ENCODE measurements at places on chromosomes 1 and 21. TPM values are rescaled to one million over a fixed set of nuclear protein-coding genes. Genes with fewer than 3 reads are reported as not detected.

B3GALT5 gene
- not detected for total RNA-seq

HSD3B2 gene
- total RNA-seq = not detected

IGSF5 gene
- not detected for total RNA-seq

ST6GALNAC5 gene
- not detected for total RNA-seq

AQP10 gene
- total RNA-seq = 4.1 TPM

INAVA gene
- total RNA-seq = under 0.01 TPM

TDRD5 gene
- total RNA-seq = 0.10 TPM

CFHR3 gene
- not detected for total RNA-seq

CD53 gene
- total RNA-seq = 334 TPM

SV2A gene
- total RNA-seq = 0.73 TPM

CFAP57 gene
- total RNA-seq = 0.10 TPM

GORAB gene
- 30.1 TPM for total RNA-seq

KCNJ6 gene
- total RNA-seq = under 0.01 TPM

LRRC53 gene
- not detected for total RNA-seq

LHX8 gene
- not detected for total RNA-seq

PAQR6 gene
- total RNA-seq = 0.94 TPM

SEC22B gene
- total RNA-seq = 55.3 TPM

TMPRSS3 gene
- 0.42 TPM for total RNA-seq

RUNX3 gene
- total RNA-seq = 76.4 TPM

COL24A1 gene
- 0.84 TPM for total RNA-seq

BSND gene
- total RNA-seq = not detected

SLAMF7 gene
- 12.9 TPM for total RNA-seq

PCSK9 gene
- total RNA-seq = not detected

ATF6 gene
- total RNA-seq = 27.5 TPM

CDK18 gene
- 0.94 TPM for total RNA-seq

SLC9C2 gene
- total RNA-seq = not detected

LRRC41 gene
- total RNA-seq = 20.1 TPM

EXTL1 gene
- total RNA-seq = under 0.01 TPM

PYHIN1 gene
- total RNA-seq = 35.6 TPM
